ENCODE measurements at places on chromosomes 2 and 18.

- peak; percentile 69 for DNase-seq
Measured at GRCh38 chr2:191245869-191246531, 796 bp downstream of the MYO1B start.

GRCh38 chr2:205358351-205358815 lies 323.9 kb upstream of the NRP2 start:
- no peak for DNase-seq

GRCh38 chr2:211457325-211457724 lies 900.9 kb downstream of the CPS1 start:
- no peak for DNase-seq

GRCh38 chr2:203594541-203594940 lies 59.4 kb upstream of the RAPH1 start:
- DNase-seq = no peak

- no peak for DNase-seq
Measured at GRCh38 chr2:233130481-233131020, 70.4 kb downstream of the INPP5D start.

- no peak for DNase-seq
Measured at GRCh38 chr2:164151522-164151921, 415.7 kb upstream of the FIGN start.

- no peak for DNase-seq
Measured at GRCh38 chr2:62370321-62371250, 135.4 kb downstream of the TMEM17 start.

- no peak for DNase-seq
Measured at GRCh38 chr18:59988098-59988706, 88.4 kb downstream of the PMAIP1 start.

DNA sequence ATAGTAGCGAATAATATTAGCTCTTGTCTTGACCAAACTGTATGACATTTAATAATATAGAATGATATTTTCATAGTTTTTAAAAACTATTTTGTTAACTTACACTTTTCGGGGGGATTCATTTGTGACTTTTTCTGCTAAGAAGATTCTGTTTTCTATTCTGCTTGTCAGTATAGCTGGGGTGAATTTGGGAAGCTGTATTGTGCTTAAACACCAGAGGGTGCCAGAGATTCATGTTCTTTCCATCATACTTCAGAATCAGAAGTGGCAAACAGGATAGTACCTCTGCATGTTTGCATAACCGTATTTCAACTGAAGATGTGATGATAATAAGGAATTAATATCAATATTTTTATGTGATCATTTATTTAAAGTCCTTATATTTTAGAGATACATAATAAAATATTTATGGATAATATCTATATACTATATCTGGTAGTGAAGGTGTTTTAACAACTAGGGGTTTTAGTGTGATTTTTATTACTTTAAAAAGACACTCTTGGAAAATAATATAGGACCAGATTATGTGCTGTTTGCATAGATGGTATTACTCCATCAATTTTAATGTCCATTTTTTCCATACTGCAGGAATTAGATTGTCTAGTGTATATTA lies 81.0 kb downstream of the TAF4B start:
- peak; percentile 8 for DNase-seq

DNA sequence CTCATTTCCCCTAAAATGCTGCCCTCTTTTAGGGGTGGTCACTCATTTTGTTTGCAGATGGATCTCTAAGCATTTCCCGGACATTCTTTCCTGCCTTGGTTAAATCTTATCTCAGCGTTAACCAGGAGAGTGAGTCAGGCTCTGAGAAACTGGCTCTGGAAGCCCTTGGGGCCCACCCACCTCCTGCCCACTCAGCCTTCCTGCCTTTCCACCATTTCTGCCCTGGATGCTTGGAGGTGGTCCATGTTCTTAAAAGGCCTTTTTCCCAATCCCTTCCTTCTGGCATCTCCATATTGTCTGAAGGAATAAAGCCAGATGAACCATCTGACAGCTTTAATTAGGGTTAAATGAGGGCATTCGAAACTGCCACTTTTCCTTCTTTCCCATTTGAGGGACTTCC lies 9.5 kb downstream of the HK2 start:
- DNase-seq = no peak

- DNase-seq = no peak
Measured at GRCh38 chr18:31446854-31447253, 687 bp upstream of the DSG3 start.

GRCh38 chr18:63801343-63801742 lies 26.1 kb downstream of the SERPINB7 start:
- no peak for DNase-seq

GRCh38 chr2:240155745-240156390 lies 15.4 kb upstream of the OTOS start:
- DNase-seq = no peak

GRCh38 chr2:20092226-20092900 lies 40.9 kb upstream of the LAPTM4A start:
- DNase-seq = no peak

- DNase-seq = no peak
Measured at GRCh38 chr2:178908810-178909209, 101.6 kb upstream of the TTN start.

- no peak for DNase-seq
Measured at GRCh38 chr2:240431661-240432424, 3.6 kb upstream of the GPC1 start.

DNA sequence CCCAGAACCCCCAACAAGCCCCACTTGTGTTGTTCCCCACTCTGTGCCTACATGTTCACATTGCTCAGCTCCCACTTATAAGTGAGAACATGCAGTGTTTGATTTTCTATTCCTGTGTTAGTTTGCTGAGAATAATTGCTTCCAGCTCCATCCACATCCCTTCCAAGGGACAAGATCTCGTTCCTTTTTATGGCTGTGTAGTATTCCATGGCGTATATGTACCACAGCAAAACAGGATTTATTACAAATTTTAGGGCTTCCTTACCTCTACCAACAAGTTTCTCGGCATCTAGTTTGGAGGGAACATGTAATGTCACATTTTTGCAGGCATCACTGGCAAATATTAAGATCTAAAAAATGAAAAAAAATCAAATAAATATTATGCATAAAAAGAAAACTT lies 8.9 kb downstream of the DSC2 start:
- DNase-seq = no peak

DNA sequence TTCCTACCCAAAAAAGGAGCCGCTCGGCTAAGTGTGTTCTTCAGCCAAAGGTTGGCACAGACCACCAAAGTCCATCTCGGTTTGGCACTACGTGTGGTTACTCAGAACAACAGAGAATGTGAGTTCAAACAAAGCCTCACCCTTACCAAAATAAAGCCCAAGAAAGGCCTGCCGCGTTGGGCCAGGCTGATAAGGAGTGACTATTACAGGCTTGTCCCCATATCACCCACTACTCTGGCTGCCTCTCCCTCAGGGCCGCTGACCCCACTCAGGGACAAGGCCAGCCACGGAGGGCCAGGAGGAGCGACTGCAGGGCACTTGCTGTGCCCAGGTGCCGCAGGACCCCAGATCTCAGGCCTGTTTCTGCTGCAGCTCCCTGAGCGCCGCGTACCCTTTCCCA lies 13.8 kb downstream of the HS1BP3 start:
- DNase-seq = peak; percentile 62

- DNase-seq = peak; percentile 77
Measured at GRCh38 chr2:46298522-46299353, 1.5 kb downstream of the EPAS1 start.

GRCh38 chr2:85777441-85777861 lies 23.7 kb downstream of the ATOH8 start:
- DNase-seq = peak; percentile 57

DNA sequence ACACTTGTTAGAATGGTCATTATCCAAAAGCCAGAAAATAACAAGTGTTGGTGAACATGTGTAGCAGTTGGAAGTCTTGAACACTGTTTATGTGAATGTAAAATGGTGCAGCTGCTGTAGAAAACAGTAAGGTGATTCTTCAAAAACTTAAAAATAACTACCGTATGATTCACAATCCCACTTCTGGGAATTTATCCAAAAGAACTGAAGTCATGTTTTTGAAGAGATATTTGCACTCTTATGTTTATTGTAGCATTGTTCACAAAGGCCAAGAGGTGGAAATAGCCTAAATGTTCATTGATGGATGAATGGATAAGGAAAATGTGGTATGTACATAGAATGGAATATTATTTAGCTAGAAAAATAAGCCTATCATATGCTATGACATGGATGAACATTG lies 6.3 kb upstream of the SPP2 start:
- no peak for DNase-seq

- DNase-seq = no peak
Measured at GRCh38 chr2:168345601-168346000, 98.2 kb upstream of the STK39 start.

DNA sequence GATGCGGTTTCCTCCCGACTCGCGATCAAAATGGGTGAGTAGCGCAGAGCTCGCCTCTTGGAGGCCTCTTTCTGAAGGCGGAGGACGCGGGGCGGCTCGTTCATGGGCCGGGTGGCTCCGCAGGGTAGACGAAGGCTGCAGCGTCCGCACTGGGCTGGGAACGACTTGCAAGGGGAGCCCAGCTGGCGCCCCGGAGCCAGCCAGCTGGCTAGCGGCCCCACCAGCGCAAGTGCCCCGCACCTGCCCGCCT lies 328 bp upstream of the PASK start:
- no peak for DNase-seq

DNA sequence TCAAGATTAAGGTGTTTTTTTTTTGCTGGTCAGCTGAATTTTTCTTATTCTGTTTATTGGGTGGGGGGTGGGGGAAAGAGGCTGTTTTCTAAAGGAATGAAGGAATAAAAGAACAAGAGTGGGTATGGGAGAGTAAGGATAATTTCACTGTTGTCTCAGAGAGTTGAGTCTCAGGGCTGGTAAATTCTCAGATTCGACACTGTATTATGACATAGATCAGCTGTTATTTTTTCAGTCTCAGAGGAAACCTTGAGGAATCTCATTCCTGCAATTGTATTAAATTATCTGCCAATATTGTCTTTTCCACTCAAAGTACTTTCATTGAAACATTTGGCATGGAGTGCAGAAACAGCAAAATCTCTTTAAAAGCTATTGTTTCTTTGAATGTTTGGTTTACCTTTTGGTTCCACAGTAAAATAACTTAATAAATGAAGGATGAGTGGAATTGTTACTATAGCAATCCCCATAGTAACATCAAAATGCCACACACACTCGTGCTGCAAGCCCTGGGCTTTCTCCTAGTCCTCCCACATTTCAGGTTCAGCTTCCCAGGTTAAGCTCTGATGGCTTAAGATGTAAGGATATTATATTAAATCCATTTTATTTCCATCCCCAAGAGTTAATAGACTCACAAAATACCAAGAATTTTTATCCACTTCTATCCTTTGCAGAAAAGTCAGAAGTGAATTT lies 478.7 kb upstream of the TCF4 start:
- DNase-seq = no peak

- no peak for DNase-seq
Measured at GRCh38 chr18:80193701-80194100, 53.6 kb downstream of the PARD6G start.

DNA sequence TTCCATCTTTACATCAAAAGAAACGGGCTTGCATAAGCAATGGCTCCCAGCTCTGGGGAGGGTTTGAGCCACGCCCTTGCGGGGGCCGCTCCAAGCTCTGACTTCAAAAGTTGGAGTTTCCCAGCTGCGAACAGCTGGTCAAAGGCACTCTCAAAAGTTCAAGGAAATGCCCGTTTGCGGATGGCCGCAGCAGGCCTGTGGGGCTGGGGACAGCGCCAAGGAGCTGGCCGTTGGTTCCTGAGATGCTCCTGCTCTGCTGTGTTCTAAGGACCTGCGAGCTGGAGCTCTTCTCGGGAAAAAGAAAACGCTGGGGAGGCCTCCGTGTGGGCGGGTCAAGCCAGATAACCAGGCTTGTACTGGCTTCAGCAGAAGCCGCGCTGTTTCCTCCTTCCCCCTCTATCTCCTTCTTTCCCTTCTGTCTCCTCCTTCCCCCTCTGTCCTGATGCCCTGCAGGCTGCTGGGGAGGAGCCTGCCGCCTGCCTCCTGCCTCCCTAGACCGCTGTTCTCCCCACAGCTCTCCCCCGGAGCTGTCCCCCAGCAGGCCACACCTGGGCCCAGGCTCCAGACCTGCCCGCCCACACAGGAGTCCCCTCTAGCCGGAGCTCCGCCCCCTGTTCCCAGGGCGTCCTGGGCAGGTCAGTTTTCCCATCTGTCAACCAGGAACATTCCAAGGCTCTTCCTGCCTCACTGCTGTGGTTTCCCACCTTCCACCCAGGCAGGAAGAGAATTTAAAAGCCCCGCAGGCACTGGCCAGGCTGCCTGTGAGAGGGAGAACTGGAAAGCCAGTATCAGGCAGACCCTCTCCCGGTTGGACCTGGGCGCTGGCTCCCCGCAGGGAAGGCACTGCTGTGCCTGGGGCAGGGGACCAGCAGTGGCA lies 14.1 kb downstream of the KLF11 start:
- peak; percentile 65 for DNase-seq

- DNase-seq = no peak
Measured at GRCh38 chr2:198337368-198337767, 533.0 kb downstream of the PLCL1 start.

DNA sequence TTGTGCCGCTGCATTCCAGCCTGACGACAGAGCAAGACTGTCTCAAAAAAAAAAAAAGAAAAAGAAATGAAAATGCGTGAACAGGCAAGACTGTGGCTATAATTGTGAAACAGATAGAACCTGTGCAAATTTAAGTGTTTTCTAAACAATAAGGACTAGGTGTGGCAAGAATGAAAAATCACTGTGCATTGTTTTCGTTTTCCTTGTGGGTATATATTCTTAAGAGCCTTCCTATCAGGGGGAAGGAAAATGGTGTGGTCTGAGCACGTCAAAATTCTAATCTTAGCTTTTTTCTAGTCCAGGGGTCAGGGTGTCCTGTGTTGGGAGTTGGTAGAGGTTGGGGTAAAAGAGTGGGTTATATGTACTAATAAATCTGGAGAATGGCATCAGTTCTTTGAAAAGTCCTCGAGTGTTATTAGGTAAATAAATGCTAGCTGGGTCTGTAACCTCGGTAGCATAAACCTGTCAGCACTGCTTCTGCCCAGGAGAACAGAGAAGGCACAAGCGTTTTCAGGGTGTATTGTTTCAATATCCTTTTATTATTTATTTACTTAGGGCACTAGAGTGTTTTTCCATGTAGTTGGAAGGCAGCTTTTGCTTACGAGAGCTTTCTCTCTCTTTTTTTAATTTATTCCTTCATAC lies 11.6 kb downstream of the ATP6V1C2 start:
- DNase-seq = no peak

- peak; percentile 77 for DNase-seq
Measured at GRCh38 chr2:231714639-231715498, 6.5 kb downstream of the PTMA start.

DNA sequence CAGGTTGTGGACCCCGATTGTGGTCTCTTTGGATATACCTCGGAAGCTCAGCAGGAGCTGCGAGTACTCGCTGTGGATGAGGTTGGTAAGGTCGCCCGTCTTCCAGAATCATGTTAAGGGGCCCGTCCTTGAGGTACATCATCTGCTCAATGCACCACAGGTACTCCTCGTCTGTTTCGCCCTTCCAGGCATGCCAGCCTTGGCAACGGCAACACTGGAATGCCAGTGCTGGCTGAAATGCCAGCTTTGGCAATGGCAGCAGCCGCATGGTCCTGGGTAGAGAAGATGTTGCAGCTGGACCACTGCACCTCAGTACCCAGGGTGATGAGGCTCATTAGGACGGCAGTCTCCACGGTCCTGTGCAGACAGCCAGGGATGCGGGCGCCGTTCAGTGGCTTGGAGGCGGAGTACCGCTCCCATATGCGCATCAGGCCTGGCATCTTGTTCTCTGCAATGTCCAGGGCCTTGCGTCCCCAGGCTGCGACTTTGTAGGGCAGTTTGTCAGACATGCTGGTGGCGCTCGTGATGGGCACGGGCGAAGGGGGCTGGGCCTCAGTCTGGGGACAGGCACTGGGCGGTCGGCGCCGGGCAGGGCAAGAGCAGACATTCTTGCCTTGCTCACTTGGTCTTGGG lies 122.2 kb upstream of the NXPH2 start:
- no peak for DNase-seq
